Fibroblast of gingiva (primary cell): ENCODE measurements at places on chromosomes 13 and 19.
A peak's percentile ranks its signal among the peaks of the same experiment; 100 is the strongest.

DNA sequence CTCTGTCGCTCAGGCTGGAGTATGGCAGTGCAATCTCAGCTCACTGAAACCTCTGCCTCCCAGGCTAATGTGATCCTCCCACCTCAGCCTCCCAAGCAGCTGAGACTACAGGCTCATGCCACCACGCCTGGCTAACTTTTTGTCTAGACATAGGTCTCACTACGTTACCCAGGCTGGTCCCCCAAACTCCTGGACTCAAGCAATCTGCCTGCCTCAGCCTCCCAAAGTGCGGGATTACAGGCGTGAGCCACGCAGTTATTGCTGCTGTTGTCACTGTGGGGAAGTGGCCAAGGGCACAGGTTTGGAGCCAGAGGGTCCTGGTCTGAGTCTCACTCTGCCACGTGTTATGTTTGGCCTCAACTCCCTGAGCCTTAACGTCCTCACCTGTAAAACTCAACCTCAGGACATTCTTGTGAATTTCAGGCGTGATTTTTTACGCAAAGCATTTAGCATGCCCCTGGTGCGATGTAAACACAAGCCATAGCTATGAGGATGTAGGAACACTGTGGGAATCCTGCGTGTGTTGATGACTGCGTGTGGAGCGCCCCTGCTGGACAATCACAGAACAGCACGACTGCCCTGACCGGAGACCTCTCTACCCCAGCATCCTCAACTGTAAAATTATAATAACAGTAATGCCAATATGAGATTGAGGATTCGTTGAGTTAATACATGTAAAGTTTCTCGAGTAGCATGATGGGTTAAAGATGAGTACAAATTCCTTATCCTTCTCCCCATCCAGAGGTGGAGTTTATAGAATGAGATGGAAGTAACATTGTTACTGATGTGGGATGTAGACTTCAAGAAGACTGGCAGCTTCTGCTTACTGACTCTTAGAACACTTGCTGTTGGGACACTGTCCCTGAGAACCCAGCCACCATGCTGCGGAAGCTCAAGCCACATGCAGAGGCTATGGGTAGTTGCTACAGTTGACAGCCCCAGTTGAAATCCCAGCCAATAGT is 41.8 kb upstream of the PNMA8B start:
- DNase-seq = peak; percentile 15

- no peak for DNase-seq
Measured at GRCh38 chr19:16836115-16837034, 7.2 kb downstream of the SIN3B start.

DNA sequence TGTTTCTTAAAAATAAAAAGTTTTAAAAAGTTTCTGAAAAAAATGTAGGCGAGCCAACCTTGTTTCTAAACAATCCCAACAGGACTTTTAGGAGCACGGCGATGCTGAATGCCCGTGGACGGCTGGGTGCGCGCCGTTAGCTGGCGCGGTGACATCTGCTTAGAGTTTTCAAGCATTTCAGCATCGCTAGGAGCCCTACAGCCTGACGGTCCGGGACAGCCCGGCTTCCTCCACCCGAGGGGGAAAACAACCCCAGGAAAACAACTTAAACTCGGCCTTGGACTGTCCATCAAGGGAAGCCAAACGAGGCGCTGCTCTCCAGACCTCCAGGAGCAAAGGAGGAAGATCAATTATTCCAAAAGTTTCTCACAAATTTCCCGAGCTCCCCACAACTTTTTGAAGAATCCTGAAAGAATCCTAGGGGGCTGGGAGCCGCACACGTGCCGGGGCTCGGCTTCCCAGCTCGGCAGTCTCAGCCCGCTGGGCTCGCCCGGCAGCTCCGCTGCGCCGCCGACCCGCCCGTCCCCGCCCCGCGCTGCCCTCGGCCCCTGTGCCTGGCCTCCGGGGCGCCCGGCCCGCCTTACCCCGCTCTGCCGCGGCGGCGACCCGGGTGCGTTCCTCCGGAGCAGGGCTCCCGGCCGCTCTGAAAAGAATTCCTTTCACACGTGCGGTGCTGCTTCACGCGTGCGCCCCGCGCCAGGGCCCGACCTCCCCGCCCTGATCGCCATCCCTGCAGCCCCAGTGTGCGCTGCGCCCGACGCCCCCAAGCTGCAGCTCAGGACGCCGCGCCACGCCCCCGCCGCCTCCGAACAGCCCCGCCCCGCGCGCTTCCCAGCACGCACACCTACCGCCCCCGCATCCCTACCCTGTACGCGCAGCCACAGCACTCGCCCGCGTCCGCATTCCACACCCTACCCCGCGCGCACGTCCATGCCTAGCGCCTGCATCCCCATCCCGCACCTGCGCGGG is at the start of gene GJA3:
Gene GJA3 (minus strand): TSS at position 747 of the 969 bp plus-strand sequence. CDS start 17,764 bp downstream, outside the sequence.
- DNase-seq = no peak

DNA sequence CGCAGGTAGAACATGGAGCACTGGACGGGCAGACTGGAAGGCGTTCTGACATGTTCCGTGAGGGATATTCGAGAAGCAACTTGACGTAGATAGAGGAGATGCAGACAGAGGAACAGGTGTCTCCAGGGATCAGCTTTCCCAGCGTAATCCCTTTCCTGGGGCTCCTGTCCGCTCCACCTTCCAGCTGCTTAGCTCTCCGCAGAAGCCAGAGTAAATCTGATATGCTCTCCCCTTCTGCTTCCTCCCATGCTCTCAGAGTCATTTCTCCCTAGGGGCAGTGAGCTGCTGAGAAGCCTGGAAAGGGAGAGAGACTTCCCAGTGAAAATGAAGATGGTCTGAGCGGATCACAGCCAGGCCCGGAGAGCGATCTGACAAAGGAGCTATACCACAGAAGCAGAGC is 23.0 kb upstream of the OLFM4 start:
- no peak for DNase-seq

- DNase-seq = peak; percentile 72
Measured at GRCh38 chr13:36395280-36395679, 37.0 kb upstream of the CCNA1 start.

- DNase-seq = peak; percentile 31
Measured at GRCh38 chr19:19643158-19644053, at the start of gene GMIP. Gene GMIP (minus strand): TSS chr19:19643657. CDS start chr19:19643529, 128 bp downstream.
